Progenitor cell of endocrine pancreas (in vitro differentiated cells): ENCODE measurements at places on chromosomes 4 and X.

DNA sequence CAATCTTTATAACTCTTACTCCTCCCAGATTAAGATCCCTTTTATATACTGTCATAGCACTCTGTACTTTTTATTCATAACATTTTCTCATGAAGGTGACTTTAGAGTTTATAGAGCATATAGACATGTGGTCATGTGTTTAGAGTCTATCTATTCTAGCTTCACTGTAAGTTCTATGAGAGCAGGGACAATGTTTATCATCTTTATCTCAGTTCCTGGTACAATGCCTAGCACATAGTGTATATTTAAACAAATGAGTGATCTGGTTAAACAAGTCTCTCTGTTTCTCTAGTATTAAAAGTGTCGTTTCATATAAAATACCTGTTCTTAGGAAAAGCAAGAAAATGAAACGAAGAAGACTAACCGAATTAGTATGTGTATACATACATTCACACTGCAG, 3.2 kb downstream of the CXCL6 start:
- no peak for DNase-seq
- H3K4me1 ChIP-seq, result peaks cover 8% of the 10 kb centered on the region
- peaks cover 29% of the 10 kb centered on the region for H3K27me3 ChIP-seq
- H3K4me3 ChIP-seq, result no peak overlapping the region
- H3K27ac ChIP-seq, result no peak overlapping the region

DNA sequence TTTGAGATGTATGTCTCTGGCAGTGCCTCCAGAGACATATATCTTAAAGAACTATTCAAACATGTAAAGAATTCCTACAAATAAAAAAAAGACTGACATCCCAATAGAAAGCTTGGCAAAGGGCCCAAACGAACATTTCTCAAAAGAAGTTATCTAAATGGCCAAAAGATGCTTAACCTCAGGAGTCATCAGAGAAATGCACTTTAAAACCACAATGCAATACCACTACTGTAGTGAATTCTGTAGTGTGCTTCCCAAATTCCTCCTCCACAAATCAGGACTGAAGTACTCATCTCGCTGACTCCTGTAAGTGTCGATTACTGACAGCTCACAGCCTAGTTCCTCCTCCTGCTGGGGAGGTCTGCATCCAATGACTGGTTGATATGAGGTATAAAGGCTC, 129.0 kb upstream of the MAMLD1 start:
- no peaks in the 10 kb centered on the region for H3K27me3 ChIP-seq
- no peak overlapping the region for H3K4me3 ChIP-seq
- no peak overlapping the region for H3K27ac ChIP-seq

DNA sequence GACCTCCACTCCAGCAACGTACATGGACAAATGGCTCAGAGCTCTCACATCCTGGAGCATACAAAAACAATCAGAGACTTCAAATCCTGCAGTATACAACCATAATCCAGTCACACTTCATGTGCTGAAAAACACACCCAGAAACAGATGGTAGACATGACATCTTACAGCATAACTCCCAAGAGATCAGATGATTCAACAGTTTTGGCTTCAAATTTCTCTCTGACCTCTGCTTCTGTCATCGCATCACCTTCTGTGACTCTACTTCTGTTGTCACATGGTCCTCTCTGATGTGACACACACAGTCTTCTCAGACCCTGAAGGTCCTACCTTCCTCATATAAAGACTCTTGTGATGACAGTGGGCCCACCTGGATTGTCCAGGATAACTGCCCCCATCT, 18.5 kb downstream of the SUV39H1 start:
- peaks cover 66% of the 10 kb centered on the region for H3K27me3 ChIP-seq
- DNase-seq, result no peak
- no peak overlapping the region for H3K27ac ChIP-seq

- no peak overlapping the region for H3K27ac ChIP-seq
- H3K4me1 ChIP-seq, result peaks cover 43% of the 10 kb centered on the region
- no peaks in the 10 kb centered on the region for H3K27me3 ChIP-seq
Observed at GRCh38 chr4:102736636-102737549, 23.9 kb downstream of the MANBA start.

DNA sequence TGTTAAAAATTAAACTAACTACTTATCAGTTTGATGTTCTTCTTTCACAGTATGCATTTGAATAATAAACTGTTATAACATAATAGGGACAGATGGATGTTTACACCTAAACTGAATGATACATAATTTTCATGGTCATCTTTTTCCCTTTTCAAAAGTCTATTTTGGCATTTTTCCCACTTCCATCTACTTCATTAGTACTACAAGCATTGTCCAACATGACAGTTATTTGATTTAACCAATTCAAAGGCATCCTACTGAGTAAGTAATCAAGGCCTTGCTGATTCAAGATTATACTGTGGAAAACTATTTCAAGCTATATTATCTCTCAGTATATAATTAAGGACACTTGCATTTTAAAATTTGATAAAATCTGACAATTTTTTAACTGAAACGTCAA, 212.9 kb downstream of the FAT4 start:
- no peaks in the 10 kb centered on the region for H3K27me3 ChIP-seq
- H3K4me3 ChIP-seq, result no peak overlapping the region
- DNase-seq, result no peak
- no peaks in the 10 kb centered on the region for H3K36me3 ChIP-seq

DNA sequence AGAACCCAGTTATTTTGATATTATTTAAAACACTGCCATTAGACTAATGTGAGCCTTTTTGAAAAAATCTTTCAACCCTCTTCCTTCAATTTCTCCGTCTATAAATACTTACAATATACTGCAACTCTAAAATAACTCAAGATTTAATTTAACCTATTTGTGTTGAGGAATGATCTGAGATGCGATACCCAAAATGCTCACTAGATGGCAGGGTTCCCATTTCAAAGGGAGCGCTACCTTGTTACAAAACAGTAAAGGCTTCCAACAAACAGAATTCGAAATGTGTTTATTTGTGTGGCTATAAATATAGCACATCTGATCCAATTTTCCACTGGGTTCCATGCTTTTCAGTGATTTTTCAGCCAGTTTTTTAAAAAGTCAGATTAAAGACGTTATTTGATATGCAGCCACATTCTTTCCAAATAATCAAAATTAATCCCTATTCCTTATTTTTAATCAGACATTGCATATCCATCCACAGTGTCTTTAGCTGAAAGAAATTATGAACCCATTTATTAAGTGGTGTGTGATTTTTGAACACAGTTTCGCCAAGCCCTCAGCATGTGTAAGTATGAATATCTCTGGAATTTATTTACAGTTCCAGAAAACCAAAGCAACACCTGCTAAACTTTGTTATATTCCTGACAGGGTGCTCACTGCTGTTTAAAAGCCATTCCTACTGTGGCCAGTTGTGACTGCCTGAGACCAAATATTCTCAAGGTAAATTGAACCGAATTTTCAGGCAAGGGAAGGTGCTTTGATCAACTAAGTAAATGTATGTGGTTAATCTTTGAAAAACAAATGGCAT, 668.0 kb upstream of the LCORL start:
- peaks cover 34% of the 10 kb centered on the region for H3K4me1 ChIP-seq
- H3K36me3 ChIP-seq, result no peaks in the 10 kb centered on the region
- peaks cover 4% of the 10 kb centered on the region for H3K27me3 ChIP-seq
- H3K4me3 ChIP-seq, result no peak overlapping the region
- peak; percentile 56 for DNase-seq
- H3K27ac ChIP-seq, result no peak overlapping the region

DNA sequence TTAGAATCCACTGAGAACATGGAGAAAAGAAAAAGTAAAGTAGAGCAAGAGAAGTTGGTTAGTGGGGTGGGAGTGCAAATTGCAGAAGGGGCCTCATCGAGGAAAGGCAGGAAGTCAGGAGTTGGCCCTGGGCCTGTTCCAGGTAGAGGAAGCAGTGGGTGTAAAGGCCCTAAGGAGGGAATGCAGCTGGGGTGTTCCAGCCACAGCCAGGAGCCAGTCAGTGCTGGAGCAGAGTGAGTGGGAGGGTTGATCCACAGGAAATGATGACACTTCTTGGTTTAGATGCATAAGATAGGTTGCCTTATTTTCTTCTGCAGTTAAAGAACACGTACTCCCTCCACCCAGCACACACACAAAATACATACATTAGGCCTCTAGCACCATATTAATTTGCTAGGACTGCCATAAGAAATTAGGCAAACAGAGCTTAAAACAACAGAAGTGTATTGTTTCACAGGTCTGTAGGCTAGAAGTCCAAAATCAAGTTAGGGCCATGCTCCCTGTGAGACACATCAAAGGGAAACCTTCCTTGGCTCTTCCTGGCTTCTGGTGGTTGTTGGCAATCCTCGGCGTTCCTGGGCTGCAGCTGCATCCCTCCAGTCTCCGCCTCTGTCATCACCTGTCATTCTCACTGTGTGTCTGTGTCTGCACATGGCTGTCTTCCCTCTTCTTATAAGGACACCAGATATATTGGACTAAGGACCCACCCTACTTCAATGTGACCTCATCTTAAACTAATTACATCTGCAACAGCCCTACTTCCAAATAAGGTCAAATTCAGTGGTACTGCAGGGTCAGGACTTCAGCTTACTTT, 205.9 kb downstream of the AASDH start:
- peaks cover 47% of the 10 kb centered on the region for H3K36me3 ChIP-seq
- no peak for DNase-seq
- no peak overlapping the region for H3K4me3 ChIP-seq
- H3K4me1 ChIP-seq, result peaks cover 6% of the 10 kb centered on the region
- no peaks in the 10 kb centered on the region for H3K27me3 ChIP-seq
- peak overlapping the region; percentile 43 for H3K27ac ChIP-seq

DNA sequence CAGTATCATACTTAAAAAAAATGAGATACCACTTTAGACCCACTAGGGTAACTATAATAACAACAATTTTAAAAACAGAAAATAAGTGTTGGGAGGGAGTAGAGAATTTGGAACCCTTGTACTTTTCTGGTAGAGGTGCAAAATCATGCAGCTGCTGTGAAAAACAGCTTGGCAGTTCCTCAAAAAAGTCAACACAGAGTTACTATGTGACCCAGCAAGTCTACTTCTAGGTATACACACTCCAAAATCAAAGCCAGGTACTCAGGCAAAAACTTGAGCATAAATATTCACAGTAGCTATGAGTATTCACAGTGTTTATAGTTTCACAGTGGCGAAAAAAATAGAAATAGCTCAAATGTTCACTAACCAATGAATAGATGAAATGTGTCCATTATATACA, 11.6 kb upstream of the LHFPL1 start:
- H3K4me1 ChIP-seq, result peaks cover 10% of the 10 kb centered on the region
- H3K36me3 ChIP-seq, result no peaks in the 10 kb centered on the region
- H3K27me3 ChIP-seq, result no peaks in the 10 kb centered on the region
- H3K4me3 ChIP-seq, result no peak overlapping the region
- no peak overlapping the region for H3K27ac ChIP-seq

DNA sequence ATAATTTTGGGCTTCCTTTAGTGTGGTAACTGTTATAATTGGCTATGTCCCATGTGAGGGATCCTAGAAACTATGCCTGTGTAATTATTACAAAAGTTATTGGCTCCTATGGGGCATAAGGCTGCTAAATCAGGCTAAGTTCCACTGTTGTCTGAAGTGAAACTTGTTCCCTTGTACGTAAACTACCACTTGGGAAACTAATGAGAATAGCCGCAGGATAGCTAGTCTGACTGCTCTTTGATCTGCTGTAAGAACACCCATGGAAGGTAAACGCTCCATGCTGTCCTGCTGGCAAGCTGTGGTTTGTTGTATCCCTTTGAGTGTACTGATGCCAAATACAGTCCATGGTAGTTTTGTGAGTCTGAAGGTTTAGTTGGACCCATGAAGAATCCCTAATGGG, 9.3 kb upstream of the MAOA start:
- H3K27me3 ChIP-seq, result no peaks in the 10 kb centered on the region
- H3K4me1 ChIP-seq, result peaks cover 4% of the 10 kb centered on the region
- H3K27ac ChIP-seq, result no peak overlapping the region

- no peak overlapping the region for H3K4me3 ChIP-seq
- DNase-seq, result no peak
- no peaks in the 10 kb centered on the region for H3K27me3 ChIP-seq
- no peaks in the 10 kb centered on the region for H3K36me3 ChIP-seq
Observed at GRCh38 chr4:122476745-122477144, 20.2 kb upstream of the IL2 start.

GRCh38 chr4:151679231-151679630, 81.6 kb downstream of the GATB start:
- H3K27me3 ChIP-seq, result no peaks in the 10 kb centered on the region
- peaks cover 5% of the 10 kb centered on the region for H3K4me1 ChIP-seq
- H3K36me3 ChIP-seq, result peaks cover 2% of the 10 kb centered on the region
- no peak overlapping the region for H3K27ac ChIP-seq

DNA sequence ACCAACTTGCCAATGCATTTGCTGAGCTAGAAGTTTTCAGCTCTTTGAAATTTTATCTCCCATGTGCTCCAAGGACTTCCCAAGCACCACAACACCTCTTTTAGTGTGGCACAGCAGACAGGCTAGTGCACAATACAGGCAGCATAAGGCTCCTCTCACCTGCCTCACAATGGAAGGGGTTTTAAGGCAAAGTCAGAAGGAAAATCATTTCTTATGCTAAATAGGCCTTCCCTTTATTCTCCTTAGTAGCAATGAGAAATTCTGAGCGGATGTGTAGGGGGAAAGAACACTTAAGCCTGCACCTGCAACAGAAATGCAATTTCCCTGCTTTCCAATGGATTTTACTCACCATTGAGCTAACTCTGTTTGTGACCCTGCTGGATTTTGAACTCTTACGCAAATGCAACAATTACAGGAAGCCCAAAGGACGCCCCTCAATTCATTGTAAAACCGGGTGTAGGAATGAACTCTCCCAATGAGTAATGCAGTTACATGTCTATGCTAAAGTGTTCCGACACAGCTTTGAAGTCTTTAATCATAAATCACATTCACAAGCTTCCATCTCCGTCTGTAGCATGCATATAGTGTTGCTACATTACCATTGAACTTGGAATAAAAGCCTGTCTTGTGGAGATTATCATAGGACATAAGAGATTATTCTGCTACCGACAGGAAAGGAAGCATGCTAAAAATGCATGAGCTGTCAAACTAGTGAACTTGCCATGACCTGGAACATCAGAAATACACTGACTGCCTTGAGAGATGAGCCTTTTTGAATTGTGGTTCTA, 1084.9 kb downstream of the RPA4 start:
- H3K27me3 ChIP-seq, result no peaks in the 10 kb centered on the region
- H3K27ac ChIP-seq, result no peak overlapping the region
- H3K4me1 ChIP-seq, result peaks cover 2% of the 10 kb centered on the region
- DNase-seq, result no peak
- no peaks in the 10 kb centered on the region for H3K36me3 ChIP-seq

GRCh38 chr4:4512282-4512681, 29.6 kb downstream of the STX18 start:
- peak overlapping the region; percentile 59 for H3K27ac ChIP-seq
- no peak for DNase-seq
- peaks cover 4% of the 10 kb centered on the region for H3K36me3 ChIP-seq

- no peak overlapping the region for H3K27ac ChIP-seq
- no peaks in the 10 kb centered on the region for H3K27me3 ChIP-seq
- H3K4me3 ChIP-seq, result no peak overlapping the region
Observed at GRCh38 chr4:165826166-165826565, 46.9 kb upstream of the TLL1 start.

GRCh38 chr4:83272900-83273299, 11.7 kb downstream of the COQ2 start:
- no peaks in the 10 kb centered on the region for H3K4me1 ChIP-seq
- H3K4me3 ChIP-seq, result no peak overlapping the region
- H3K27me3 ChIP-seq, result no peaks in the 10 kb centered on the region
- H3K27ac ChIP-seq, result no peak overlapping the region
- peaks cover 18% of the 10 kb centered on the region for H3K36me3 ChIP-seq
